ENCODE measurements at places on chromosomes 11 and 22.

DNA sequence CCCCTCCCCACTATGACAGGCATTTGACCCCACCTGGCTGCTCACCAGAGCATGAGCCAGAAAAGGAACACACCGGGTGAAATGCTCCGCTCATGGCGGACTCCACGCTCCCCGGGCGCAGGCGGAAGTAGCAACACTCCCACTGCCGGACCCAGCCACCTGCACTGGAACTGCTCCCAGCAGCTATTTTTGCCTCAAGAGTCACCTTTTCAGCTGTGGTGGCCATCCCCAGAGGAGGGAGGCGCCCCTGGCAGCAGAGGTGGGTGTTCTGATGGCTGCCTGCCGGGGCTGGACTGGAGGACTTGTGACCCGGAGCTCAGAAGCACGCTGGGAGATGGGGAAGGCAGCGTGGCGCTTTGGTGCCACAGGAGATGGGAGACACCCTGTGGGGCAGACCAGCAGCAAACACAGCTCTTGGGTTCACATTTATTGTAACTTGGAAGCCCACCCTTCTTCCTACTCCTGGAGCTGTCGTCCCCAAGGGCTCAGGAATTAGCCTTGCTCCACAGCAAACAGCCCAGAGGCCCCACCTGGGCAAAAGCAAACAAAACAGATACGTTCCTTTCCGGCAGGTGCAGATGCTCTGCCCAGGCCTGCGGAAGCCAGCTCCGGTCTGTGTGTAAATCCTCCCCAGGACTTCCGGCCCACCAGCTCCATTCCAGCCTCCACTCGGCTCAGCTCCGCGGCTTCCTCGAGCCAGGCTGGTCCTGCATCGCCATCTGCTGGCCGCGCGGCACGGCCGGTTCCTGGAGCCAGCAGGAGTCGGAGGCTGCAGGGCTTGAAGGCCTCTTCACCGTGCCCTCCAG is 3.7 kb downstream of the RPS19BP1 start:
- peak; percentile 71 for DNase-seq

DNA sequence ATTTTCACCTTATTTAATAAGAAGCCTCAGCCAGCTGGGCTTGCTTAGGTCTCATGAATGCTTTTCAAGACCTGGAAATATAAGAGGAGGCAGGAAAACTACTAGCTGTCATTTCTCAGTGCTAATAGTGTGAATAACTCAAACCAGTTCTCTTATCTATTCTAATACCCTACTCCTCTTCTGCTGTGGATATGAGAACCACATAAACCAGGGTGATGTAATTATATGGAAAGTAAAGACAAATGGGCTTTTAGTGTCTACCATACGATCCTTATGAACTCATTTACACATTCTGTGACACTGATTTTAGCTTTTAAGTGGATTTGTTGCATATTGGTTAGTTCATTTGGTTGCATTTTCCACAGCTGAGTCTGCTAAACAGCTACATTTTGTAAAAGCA is 8.6 kb downstream of the PDGFD start:
- no peak for DNase-seq

DNA sequence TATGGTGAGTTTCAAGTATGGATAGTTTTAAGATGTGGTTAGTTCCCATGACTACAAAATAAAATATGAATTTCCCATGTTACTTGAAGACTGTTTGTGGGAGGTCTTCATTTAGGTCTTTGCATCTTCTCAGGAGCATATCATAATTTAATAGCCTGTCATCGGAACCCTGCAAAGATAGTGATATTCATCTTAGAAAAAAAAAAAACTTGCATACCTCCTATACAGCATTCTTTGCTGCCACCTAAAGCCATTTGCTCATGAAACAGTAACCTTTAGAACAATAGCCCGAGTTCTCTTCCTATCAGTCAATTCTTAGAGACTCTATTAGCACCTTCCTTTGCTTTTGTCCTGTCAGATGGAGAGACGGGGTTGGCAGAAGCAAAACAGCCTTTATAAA is 75.3 kb downstream of the ARFGAP2 start:
- no peak for DNase-seq

DNA sequence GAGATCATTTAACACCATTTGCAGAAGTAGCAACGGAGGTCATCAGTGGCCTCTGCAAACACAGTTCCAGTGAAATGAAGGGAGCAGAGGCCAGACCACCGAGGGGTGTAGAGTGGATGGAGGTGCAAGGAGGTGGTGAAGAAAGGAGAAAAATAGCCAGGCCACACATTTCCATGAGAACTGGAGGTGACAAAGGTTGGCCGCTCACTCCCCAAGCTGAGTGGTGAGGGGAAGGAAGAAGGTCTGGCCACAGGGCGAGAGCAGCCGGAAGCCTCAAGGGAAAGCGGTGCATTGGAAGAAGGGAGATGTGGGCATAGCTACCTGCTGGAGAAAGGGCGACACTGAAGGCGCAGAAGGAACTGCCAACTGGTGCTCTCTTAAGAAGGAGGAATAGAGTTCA is 20.1 kb upstream of the TMPRSS4 start:
- no peak for DNase-seq

- no peak for DNase-seq
Measured at GRCh38 chr11:35580397-35580781, 37.9 kb upstream of the FJX1 start.

GRCh38 chr11:112470355-112470754 is 209.7 kb upstream of the PLET1 start:
- no peak for DNase-seq

GRCh38 chr22:46373921-46374662 is 38.6 kb downstream of the TRMU start:
- no peak for DNase-seq

- no peak for DNase-seq
Measured at GRCh38 chr11:127255209-127255608, 254.6 kb upstream of the KIRREL3 start.
